K562 (cell line): ENCODE measurements at places on chromosomes 1 and 21.

DNA sequence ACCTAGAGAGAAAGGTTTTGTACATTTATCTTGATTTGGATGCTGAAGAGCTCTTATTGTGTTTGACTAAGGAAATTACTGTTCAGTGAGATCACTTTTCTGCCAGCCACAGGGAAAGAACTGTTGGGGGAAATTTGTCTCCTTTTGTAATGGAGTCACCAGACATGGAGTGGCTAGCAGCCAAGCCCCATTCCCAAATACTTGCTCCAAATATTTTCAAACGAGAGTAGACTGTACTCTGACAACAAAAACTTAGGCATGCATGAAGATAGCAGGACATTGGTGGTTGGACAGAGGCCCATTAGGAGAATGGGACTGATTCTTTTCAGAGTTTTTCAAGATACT is 21.1 kb downstream of the IPO9 start:
- DNase-seq: no peak

GRCh38 chr1:19418503-19418971 is 66.8 kb downstream of the CAPZB start:
- no peak for DNase-seq

DNA sequence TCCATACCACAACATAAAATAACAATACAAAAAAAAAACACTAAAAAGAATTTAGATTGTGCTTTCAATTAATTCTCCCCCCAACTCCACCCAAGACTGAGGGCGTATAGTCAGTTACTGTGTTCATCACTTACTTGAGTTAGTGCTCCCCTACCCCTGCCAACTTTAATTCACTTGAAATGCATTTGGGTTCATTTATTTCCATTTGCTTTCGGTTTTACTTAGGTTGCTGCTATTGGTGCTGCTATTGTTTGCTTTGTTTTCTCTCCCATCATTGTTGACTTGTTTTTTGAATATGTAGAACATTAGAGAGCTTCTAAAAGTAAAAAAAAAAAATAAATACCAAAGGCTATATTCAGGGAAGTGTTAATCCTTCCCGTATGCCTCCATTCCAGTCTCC is 10.7 kb upstream of the CYYR1 start:
- DNase-seq: no peak

- DNase-seq: no peak
Observed at GRCh38 chr1:222909586-222909985, 94.7 kb downstream of the DISP1 start.

GRCh38 chr1:177310326-177310725 is 139.6 kb downstream of the BRINP2 start:
- no peak for DNase-seq
